Amniotic stem cell (primary cell): ENCODE measurements at places on chromosomes 5 and 9.

DNA sequence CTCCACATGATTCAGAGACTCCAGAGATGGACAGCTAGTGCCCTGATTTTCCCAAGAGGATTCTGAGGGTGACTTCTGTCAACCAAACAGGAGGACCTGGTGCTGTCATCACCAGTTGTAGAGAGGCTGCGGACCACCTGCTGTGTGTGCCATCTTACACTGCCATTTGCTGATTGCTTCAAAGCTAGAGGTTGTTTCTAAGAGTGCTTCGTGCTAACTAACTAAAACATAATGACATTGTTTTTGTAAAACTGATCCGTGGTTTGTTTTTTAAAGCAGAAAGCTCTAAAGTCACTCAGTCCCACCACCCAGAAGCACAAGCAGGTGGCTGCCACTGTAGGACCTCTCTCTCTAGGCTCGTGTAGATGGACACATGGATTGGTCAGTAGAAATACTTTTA, 12.2 kb downstream of the TENT4A start:
- DNase-seq = no peak

DNA sequence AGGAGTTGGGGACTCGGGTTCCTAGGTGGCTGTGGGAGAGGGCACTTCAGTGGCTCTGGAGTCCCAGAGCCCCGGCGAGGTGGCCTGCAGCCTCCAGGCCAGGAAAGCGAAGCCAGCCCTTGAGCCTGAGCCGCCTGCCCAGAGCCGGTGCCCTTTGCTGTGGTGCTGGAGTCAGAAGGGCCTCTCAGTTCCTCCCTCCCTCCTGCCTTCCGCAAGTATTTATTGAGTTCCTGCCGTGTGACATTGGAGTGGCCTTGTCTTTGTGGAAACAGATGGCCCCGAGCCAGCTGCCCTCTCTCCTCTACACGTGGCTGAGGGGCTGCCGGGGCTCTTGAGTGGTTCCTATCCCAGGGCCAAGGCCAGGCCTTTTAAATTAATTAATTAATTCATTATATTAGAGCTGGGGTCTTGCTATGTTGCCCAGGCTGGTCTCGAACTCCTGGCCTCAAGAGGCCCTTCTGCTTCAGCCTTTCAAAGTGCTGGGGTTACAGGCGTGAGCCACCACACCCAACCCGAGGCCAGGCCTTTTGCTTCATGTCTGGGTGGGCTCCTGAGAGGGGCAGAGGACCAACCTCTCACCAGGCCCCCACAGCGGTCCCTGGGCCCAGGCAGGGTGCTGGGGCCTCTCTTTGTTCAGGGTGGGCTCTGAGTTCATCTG, 45.6 kb upstream of the IER5L start:
- no peak for DNase-seq

GRCh38 chr5:64771736-64772135, 3.0 kb downstream of the CWC27 start:
- no peak for DNase-seq

DNA sequence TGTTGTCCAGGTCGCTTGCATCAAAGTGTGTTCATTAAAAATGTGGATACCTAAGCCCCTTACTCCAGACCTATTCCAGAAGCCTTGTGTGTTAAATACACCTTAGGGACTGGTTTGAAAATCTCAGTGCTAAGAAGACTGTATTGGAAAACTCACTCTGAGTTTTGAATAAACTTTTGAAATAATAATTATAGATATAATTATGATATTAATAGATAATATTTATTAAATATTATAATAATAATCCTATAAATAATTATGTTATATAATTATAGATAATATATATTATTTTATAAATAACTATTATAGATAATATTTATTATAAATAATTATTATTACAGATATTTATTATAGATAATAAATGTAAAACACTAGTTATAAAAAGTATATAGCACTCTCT, 165.3 kb downstream of the ARRDC3 start:
- DNase-seq = no peak
